ENCODE measurements at places on chromosomes 11 and 22.
A peak's percentile ranks its signal among the peaks of the same experiment; 100 is the strongest.

- no peak for DNase-seq
Measured at GRCh38 chr22:20400606-20401375, 6.8 kb downstream of the ZNF74 start.

DNA sequence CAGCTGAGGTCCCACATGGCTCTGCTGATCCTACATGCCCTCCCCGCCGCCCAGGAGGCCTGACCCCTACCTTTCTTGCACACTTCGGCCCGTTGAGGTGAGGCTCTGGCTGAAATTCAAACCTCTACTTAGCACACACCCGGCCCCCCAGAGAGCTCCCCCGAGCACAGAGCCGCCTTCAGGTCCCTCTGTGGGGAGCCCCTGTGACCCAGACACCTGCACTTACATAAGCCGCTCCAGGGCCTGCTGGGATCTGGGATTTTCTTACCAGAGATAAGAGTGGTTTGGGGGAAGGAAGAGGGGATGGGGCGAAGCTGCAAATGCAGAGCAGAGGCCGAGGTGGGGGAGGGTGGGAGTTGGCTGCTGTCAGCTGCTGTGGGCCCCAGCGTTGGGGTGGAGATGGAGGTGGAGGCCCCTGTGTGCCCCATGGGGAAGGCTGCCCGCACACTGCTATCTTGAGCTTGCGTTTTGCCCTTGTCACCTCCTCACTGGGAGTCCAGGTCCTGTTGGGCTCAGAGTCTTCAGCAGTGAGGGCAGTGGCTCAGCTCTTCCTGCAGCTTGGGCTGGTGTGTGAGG, 30.6 kb downstream of the CAPN1 start:
- DNase-seq = no peak

GRCh38 chr11:34303028-34303570, 54.7 kb downstream of the ABTB2 start:
- no peak for DNase-seq

DNA sequence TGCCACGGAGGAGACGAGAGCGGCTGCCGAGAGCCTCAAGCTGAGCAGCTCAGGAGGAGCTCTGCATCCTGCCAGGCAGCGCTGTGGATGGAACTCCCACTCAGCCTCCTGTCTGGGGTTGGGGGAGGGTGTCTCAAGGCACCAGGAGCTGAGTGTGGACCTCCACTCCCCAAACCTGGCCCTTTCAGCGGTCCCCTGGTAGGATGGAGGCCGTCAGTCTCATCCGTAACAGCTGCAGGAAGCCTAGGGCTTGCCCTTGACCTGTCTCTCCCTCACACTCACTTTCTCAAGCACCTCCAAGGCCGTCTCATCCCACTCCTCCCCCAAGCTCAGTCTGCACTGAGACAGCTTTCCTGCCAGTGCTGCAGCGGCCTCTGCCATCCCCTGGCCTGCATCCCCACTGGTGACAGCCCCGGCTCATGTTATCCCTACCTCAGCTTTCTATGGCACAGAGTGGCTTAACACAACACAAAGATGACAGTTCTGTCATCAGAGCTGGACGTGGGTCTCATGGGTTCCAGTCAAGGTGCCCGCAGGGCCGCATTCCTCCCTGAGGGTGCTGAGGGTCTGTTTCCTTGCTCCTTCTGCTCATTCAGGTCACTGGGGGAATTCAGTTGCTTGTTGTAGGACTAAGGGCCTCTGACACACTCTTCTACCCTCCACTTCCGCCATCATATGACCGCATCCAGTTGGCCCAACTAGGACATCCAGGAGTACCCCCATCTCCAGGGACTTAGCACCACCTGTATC, 341.9 kb upstream of the B3GAT1 start:
- no peak for DNase-seq

- no peak for DNase-seq
Measured at GRCh38 chr11:24574461-24574860, 77.6 kb downstream of the LUZP2 start.

GRCh38 chr11:113895367-113896155, 9.0 kb upstream of the HTR3B start:
- DNase-seq = no peak

- DNase-seq = no peak
Measured at GRCh38 chr11:130606178-130606577, 157.7 kb downstream of the ADAMTS15 start.

DNA sequence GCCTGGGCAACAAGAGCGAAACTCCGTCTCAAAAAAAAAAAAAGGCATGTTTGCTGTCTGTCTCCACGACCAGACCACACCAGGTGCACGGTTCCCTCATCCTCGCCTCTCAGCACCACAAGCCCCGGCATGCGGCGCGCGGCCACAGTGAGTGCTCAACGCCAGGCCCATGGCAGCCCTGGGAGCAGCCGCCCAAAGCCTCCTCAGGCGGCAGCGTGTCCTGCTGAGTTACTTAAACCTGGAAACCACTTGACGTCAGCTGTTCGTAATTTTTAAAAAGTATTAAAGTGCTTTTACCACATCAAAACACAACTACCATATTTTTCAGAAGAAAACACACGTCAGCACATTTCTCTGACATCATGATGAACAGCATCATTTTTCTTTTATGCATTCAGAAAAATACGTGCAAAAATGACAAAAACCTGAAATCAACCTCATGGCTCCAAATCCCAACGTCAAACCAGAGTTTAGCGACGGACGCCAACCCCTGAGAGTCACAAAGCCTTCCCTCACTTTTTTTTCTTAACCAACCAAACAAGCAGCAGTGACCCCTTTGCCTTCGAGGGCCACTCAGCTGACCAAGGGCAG, 2.1 kb downstream of the DEAF1 start:
- peak; percentile 62 for DNase-seq

DNA sequence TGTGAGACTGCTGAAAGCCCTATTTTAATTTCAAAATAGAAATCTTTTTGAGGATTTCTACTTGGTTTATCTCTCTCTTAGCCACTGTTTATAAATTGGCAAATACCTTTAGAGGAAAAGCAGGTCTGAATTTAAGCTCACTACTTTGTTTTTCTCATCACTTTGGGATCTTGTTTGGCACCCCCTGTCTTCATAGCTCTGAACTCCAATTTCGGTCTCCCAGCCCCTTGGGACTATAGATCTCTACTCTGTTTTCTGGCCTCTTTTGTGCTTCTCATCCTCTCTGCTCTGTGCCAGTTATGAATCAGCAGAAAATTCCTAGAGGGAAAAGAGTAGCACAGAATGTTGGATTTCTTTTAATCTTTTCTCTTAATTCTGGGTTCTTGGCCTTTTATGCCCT, 118.3 kb downstream of the CYP2R1 start:
- no peak for DNase-seq

DNA sequence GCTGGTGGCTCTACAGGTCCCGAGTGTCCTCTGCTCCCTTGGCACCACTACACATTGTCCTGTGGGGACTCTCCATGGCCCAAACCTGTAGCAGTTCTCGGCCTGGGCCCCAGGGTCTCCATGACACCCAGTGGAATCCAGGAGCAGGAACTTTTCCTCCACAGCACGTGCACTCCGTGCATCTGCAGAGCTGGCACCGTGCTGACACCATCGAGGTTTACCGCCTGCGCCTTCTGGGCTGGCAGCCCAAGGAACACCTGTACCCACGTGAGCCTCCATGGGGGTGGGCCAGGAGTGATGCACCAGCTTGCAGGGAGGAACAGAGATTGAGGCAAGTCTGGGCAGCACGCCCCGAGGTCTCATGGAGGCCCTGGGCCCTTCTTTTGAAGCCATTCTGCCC, 25.2 kb downstream of the TSPAN32 start:
- DNase-seq = no peak

- DNase-seq = no peak
Measured at GRCh38 chr11:116750070-116750718, 22.6 kb downstream of the BUD13 start.

- no peak for DNase-seq
Measured at GRCh38 chr11:131889146-131889577, 518.7 kb downstream of the NTM start.

- no peak for DNase-seq
Measured at GRCh38 chr11:47992959-47993820, 12.8 kb downstream of the PTPRJ start.

DNA sequence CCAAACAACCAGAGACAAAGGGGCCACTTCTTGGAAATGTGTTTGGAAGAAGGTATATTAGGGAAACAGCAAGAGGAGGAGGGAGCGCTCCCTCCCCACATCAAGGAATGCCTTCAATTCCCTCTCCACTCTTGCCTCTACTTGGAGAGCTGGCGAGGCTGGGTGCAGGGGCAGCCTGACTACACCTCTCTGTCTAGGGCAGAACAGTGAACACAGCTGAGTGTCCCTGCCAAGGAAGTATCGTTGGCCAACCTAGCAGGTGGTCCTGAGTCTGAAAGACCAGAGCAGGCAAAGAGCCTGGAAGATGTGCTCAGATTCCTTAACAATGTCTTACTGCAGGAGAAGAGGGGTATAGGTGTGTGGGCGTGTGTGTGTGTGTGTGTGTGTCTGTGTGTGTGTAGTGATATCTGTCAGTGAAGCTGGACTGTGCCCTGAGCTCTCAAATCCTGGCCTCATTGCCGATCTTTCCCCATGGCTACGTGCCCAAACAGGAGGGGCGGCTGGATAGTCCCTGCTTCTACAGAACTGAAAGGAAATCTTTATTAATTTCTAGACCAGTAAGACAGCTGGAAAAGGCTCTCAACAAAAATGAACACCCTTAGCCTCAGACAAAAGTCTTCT, 46.8 kb downstream of the PAMR1 start:
- no peak for DNase-seq

All from stimulated activated naive CD4-positive, alpha-beta T cell (primary cell).